ENCODE measurements at places on chromosomes 1 and 21. TPM values are rescaled to one million over a fixed set of nuclear protein-coding genes. Genes with fewer than 3 reads are reported as not detected.

The IQGAP3 gene
- 20.9 TPM for total RNA-seq

The IRF6 gene
- total RNA-seq: 0.12 TPM

The GOLT1A gene
- 5.1 TPM for total RNA-seq

The FCRL2 gene
- total RNA-seq: not detected

The MTARC1 gene
- 9.7 TPM for total RNA-seq
